ENCODE measurements at places on chromosomes 13 and 19. TPM values are rescaled to one million over a fixed set of nuclear protein-coding genes. Genes with fewer than 3 reads are reported as not detected.

Gene ERICH4
- total RNA-seq = not detected

GRCh38 chr13:76009267-76009890, 373.2 kb downstream of the LMO7 start:
- DNase-seq = no peak

DNA sequence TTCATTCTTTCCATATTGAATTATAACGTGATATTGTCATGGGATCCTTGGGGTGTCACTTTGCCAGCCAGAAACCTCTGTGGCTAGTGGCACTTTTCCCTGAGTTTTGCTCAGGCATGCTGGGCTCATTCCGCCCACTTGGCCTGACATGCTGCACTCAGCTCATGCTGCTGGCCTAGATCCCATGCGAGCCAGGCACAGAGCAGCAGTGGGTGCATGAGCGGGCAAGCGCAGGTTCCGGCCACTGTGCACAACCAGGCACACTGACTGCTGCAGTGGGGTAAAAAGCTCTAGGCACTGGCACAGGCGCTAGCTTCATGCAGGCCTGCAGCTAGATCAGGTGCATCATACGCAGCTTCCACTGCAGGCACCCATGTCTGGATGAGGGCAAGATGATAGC, 221.2 kb downstream of the MAB21L1 start:
- DNase-seq = no peak

- no peak for DNase-seq
Observed at GRCh38 chr13:26949701-26950502, 189.3 kb upstream of the GPR12 start.

DNA sequence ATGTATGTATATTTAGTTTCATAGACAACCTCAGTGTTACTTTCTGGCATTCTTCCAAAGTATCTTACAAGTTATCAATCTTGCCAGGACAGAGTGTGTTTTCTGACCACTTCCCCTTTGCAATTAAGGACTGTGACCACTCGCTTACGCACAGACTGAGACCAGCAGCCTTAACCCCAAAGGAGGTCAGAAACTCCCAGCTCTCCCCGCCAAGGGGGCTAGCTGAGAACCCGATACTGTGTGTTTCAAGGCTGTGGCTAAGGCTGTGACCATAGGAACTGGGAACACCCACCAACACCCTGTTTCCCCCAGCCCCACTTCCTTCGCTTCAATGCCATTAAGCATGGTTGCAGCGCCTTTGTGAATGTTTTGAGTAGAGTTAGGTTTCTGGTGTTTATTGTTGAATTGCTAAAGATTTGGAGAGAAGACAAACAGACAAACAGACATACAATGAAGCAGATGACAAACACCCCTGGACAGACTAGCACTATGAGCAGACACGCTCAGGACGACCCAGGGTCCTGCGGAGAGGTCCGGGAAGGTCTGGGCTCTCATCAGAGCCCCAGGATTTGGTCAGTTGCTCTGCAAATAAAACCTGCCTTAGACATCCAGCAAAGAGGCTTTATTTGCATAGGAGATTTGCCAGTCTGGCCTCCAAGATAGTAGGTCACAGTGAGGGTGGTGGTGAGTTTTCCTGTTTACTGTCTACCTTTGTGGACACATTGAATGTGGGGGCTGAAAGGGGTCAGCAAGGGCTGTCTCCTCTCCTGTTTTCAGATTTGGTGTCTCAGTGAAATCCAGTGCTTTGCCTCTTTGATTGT, 25.0 kb upstream of the TNFSF11 start:
- no peak for DNase-seq

DNA sequence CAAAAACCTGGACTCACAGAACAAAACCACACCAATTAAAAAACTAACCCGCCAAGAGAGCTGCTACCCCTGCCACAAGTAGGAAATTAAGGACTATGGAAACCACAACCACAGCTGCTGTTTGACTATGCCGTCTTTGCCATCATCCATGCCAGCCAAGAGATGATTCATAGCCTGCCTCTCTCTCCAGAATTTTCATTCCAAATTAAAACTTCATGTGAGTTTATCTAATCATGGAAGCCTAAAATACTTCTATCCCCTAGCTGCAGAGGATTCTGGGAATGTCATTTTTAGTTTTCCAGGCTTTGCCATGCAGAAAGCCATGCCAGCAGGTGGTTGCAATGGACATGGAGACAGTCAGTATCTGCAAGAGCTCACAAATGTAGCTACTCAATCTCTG, 27.6 kb upstream of the GTF2F2 start:
- no peak for DNase-seq

DNA sequence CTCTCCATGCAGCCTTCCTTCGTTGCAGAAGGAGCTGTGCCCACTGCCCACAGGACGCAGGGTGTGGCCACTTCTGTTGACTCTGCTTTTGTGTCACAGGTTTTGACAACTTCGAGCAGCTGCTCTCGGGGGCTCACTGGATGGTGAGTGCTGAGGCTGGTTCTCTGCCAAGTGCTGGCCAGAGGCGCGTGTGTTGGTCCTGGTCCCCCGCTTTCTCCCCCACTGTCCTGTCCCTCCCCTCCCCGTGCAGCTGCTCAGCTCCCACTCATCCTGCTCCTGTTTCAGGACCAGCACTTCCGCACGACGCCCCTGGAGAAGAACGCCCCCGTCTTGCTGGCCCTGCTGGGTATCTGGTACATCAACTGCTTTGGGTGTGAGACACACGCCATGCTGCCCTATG, 10.6 kb upstream of the PDCD2L start:
- peak; percentile 8 for DNase-seq

DNA sequence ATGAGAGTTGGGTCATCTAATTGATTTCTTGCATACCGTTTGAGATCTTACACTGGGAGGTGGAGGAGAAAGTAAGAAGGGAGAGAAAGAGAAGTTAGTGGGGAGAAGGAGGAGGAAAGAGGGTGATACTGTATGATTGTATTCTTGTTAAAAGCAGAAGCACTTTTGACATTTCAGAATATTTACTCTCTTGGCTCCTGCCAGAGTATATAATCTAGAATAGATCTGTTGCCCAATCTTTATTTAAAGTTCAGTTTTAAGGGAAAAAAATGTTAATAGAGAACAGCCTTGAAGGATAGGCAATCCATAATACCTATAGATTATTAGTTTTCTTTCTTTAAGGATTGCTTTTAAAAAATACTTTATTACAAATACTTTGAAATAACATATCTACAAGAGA, 41.5 kb downstream of the PDS5B start:
- no peak for DNase-seq

Gene LAMP1
- total RNA-seq = 73.3 TPM

DNA sequence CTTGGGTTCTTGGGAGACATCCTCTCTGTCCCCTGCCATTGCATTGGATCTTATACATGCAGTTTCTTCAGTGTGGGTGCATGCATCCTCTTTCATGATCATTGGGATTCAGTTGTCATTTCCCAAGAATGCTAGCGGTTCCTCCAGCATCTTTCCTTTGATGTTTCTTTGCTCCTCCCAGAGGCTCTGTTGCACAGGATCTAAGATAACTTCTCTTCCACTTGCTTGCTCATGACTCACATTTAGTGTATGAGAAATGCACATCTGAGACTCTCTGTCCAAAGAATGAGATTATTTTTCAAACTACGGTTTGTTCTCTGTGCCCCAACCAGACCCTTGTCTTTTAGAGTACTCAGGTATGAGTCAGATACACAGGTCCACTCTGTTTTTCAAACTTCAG, 197.1 kb downstream of the NDFIP2 start:
- no peak for DNase-seq

DNA sequence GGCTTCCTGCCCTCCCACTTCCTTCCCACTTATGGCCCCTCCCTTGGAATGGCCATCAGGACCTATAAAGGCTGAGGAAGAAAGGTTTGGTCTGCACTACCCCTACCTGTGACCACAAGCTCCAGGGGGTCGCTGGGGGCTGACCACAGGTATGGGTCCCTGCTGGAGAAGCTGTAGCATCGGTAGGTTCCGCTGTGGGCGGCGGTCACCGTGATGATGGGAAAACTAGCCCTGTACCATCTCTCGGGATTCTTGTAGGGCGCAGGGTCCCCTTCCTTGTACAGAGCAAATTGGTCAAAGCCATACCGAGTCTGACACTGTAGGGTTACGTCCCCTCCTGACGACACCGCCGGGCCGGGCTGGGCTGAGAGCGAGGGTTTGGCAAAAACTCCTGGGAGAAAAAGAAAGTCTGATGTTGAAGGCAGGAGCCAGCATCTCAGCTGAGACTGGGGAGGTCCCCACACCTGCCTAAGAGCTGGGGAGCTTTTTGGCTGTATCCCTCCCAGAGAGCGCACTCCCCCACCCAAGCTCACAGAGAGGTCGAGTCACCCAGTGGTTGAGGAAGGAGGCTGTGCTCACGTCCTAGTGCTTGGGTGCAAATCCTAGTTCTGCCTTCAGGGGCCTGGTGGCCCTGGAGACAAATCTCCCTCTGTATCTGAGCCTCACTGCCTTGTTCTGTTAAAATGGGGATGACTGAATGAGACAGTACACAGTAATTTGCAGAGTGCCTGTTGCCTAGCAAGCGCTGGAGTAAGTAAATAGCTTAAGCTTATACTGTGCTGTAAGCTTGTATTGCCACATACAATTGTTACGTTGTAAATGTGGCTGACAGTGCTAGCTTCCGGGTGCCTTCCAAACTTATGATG, 10.4 kb downstream of the GP6 start:
- no peak for DNase-seq

DNA sequence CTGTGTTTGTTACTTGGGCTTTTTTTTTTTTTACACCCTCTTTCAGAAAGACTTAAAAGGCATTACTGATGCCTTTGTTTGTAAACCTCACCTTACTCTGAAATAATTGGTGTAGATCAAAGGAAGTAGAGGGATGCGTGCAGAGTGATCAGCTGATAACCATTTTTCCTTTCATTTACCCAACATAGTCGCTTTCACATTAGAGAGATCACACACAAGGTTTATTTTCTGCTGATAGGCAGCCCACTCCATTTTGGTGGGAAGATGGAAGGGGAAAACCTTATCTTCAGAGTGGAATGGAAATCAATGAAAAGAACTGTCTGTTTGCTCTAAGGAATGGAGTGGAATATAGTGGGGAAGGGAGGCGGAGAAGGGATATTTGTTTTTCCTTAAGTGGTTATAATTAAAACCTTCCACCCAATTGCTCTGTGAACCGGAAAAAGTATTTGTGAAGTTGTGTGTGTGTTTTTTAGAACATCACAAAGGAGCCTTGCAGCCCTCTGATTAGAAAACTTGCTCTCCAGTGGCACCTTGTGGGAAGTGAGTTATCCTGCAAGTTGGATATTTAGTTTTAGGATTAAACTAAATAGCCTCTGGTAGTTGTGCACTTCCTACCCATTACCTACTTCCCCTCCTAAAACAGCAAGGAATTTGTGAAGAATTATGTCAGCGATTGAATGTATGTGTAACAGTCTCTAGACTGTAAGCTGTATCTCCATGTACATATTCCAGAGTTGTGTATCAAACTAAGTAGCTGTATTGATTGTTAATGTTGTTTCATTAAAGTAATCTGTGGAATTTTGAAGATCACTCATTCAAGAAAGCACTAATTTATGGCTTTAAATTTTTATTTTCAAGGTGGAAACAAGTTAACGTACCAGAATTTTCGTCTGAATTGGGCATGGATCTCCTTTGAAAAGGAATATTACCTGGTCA, 76.8 kb downstream of the FREM2 start:
- DNase-seq = peak; percentile 38

Gene C5AR1
- total RNA-seq = 3.3 TPM

DNA sequence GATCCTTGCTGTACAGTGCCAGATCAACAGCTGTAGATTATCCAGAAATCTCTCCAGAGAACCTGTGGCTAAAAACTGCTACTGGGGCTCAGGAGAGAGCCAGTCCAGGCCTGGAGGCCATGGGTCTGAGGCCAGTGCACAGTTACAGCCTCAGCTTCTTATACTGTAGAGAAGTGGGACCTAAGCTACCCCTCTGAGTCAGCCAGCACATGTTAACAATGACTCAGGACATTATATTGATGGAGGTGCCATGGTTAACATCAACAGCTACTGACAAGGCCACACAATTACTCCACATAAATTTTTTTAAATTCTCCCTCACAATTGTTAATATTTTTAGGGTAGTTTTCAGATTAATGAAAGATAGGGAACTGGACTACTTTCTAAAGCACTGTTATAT, 138.5 kb downstream of the RBM26 start:
- no peak for DNase-seq

GRCh38 chr13:51905787-51906186, 44.0 kb downstream of the CCDC70 start:
- no peak for DNase-seq

GRCh38 chr13:91946498-91947070, 548.2 kb downstream of the GPC5 start:
- DNase-seq = no peak

Gene C13orf42
- not detected for total RNA-seq

DNA sequence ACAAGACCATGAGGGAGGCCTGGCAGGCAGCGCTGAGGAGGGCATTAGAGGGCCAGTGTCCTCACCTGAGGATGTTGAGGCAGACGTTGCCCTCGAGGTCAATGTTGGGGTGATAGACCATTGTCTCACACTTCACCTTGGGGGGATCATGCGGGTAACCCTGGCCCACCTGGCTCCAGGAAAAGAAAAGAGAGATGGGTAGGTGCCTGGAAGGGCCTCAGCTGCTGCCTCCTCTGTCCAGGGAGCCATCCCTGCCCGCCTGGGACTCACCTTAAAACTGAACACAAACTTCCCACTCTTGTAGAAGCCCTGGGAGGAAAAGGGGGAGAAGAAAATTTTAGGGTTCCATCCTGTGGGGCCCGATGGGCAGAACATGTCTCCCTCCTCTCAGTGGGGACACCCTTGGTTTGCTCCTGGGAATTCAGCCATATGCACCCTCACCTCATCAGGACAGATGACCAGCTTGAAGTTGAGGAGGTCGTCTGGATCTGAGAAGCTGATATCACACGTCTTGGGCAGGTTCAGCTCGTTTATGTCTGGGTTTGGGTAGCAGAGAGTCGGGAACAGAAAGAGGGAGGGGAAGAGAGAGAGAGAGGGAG, 1.7 kb downstream of the UBE2M start:
- DNase-seq = no peak

DNA sequence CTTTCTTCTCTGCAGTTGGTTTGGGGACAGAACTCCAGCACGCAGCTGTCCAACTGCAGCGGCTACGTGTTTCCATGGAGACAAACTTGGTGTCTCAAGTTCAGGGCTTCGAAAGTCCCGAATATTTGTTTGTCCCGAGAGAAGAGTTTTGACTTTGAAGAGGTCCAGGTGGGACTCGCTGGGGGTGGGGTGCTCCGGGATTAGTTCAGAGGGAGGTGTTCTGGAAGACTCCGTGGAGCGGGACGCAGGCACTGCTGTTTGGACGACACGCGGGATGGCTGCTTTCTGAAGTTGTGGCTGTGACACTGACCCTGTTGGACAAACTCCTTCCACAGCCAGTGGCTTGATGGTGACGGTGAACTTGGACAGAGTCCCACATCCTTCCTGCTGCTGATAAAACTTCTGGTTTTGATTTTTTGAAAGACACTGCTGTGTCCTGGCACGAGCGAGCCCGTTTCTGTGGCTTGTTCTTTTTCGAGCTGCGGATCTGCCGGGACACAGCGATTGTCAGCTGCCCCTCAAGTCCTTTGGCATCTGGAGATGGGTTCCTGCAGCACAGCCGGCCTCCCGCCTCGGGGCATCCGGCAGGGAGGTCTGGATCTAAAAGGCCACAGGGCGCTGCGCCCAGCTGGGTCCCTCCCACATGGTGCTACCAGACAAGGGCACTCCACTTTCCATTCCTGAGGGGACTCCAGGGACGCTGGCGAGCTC, 15.9 kb upstream of the RANBP3 start:
- DNase-seq = peak; percentile 13

Measured in skin of body (tissue), 3 donors.